ENCODE measurements at places on chromosomes 6 and 20.

DNA sequence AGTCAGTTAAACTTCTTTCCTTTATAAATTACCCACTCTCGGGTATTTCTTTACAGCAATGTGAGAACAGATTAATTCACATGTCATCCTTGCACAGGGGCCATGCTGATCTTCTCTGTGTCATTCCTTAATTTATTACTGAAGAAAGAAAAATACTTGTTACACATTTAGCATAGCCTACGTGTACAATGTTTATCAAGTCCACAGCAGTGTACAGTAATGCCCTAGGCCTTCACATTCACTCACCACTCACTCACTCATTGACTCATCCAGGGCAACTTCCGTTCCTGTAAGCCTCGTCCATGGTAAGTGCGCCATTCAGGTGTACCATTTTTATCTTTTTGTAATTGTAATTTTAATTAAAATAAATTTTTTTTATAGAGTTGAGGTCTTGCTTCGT is 73.6 kb downstream of the RSPH3 start:
- DNase-seq: no peak

DNA sequence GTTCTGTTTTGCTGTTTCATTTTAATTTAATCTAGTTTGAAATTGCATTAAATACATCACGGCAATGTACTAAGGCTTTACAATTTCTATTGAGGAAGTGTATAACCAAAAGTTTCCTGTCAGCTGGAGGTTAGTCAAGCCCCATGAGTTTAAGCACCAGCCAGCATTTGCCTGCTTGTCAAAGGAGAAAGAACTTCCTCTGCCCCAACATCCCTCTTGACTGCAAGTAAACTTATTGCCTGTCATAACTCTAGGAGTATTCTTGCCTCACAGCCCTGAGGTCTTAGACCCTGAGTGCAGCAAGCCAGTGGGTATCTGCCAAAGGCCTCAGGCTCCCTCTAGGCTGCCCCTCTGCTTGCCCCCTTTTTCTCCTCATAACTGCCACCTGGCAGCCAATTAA is 106.7 kb upstream of the INSM1 start:
- DNase-seq: no peak

DNA sequence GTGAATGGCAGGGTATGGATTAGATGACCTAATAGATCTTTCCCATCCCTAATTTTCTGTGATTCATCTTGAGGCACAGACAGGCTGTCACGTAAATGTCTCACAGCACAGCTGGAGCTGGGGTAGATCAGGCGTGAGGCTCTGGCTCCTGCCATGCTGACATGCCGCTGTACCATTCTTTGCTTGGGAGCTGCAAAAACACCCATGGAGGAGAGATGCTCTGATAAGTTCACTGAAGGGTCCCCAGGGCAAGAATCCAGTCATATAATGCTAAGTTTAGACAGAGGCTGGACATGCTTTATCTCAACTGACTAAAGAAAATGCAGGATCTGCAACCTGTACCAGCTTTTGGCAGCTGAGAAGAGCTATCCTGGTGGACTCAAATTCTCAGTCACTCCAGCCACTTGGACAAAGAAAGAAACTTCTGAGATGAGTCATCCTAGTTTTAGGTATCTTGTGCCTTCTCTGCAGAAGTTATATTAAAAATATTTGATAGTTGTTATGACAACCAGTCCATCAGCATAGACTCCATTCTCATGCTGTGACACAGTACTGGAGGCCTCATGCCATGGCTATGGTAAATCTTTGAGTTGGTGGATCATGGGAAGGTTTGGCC is 185.1 kb upstream of the RAB32 start:
- no peak for DNase-seq

DNA sequence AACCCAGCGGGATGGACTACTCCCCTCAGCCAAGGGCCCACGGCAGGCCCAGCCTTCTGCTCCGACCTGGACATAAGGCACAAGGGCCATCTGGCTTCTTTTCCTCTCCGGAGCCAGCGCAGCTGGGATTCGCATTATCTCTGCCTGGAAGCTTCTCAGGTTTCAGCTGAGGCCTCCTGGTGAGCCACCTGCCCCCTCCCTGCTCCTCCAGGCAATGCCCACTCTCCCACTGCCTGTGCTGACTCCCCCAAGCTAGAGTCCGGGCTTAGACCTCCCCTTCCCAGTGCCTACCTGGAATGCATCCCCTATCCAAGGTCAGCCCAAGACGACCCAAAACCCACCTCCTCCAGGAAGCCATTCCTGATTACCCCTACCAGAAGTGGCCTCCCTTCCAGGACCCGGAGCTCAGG is 60.7 kb downstream of the EZR start:
- no peak for DNase-seq

GRCh38 chr20:11186301-11187008 is 512.7 kb upstream of the JAG1 start:
- DNase-seq: no peak

- DNase-seq: no peak
Observed at GRCh38 chr20:15654208-15654649, 919.0 kb downstream of the KIF16B start.
